ENCODE measurements at places on chromosomes 4 and X.
A peak's percentile ranks its signal among the peaks of the same experiment; 100 is the strongest.

DNA sequence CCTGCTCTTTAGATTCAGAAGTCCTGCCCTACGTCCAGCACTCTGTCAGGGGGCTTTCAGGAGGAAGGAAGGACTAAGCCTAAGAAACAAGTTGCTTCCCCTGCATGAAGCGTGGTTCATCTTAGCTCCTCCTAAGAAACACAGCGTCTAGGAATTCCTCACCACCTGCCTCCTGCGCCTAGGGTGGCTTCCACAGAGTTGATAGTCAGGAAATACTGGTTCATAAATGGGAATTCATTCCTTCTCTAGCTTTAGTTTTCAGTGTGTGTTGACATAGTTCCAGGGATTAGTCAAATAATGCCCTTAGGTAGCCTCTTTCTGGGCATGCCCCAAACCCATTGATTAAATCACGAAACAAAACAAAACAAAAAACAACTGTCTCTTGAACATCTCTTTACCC, 1.7 kb upstream of the MXRA5 start:
- H3K27me3 ChIP-seq: peaks cover 88% of the 10 kb centered on the region
- H3K36me3 ChIP-seq: peaks cover 5% of the 10 kb centered on the region
- peaks cover 4% of the 10 kb centered on the region for H3K4me1 ChIP-seq
- DNase-seq: no peak
- H3K27ac ChIP-seq: no peak overlapping the region

- no peak overlapping the region for H3K4me3 ChIP-seq
- DNase-seq: no peak
- no peaks in the 10 kb centered on the region for H3K36me3 ChIP-seq
Measured at GRCh38 chr4:29970626-29971025, 749.5 kb upstream of the PCDH7 start.

DNA sequence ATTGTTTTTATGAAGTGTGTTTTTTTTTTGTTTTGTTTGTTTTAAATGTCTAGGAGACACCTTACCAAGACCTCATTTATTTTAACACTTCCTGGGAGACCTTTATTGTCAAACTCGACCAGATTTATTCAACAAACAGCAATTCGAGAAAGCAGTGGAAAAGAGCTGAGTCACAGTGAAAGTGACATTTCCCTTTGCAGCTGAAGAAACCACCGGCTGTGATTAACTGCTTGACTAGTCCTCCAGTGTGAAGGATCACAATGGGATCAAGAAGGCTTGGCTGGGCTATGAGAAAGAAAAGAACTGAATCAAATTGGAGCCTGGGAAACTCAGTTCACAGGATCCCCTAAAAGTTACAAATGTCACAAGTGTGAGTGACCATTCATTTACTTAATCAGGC, 11.9 kb upstream of the ADH7 start:
- H3K27me3 ChIP-seq: no peaks in the 10 kb centered on the region
- peak overlapping the region; percentile 96 for H3K27ac ChIP-seq
- no peak for DNase-seq
- H3K4me3 ChIP-seq: peak overlapping the region; percentile 17
- peaks cover 16% of the 10 kb centered on the region for H3K36me3 ChIP-seq

GRCh38 chr4:7590189-7590588, 155.5 kb upstream of the PSAPL1 start:
- peaks cover 8% of the 10 kb centered on the region for H3K27me3 ChIP-seq
- H3K27ac ChIP-seq: no peak overlapping the region
- no peak for DNase-seq
- H3K36me3 ChIP-seq: no peaks in the 10 kb centered on the region

GRCh38 chr4:152735396-152735859, 44.1 kb downstream of the TIGD4 start:
- no peak overlapping the region for H3K4me3 ChIP-seq
- H3K27ac ChIP-seq: no peak overlapping the region
- H3K27me3 ChIP-seq: no peaks in the 10 kb centered on the region
- DNase-seq: no peak

- no peak overlapping the region for H3K4me3 ChIP-seq
- DNase-seq: no peak
- peaks cover 5% of the 10 kb centered on the region for H3K4me1 ChIP-seq
- no peaks in the 10 kb centered on the region for H3K27me3 ChIP-seq
Measured at GRCh38 chr4:25505637-25505991, 128.6 kb downstream of the ANAPC4 start.

DNA sequence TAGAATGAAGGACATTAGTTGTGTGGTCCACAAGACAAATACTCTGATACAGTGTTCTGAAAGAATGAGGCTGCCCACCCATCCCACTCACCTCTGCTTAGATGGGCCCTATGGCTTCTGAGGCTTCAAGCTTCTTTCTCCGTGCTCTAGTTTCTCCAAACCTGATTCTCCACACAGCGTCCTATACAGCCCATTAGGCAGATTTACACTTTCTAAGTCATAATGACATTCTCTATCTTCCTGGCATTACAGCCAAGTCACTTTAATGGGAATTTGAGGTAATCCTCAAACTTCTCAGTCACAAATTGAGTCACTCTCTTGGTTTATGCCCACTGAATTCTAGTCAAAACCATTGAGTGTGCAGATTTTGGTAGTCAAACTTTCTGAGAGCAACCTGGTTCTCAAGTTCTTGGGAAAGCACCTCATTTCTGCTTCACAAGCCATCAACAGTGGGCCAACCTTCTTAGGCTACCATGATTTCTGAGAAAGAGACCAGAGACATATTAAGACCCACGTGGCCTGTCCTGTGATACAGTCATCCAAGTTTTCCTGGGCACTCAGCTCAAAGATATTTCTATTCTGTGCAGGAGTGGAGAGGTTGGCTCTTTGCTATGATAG, 6.2 kb upstream of the SETD7 start:
- no peak overlapping the region for H3K27ac ChIP-seq
- DNase-seq: no peak
- H3K4me1 ChIP-seq: peaks cover 26% of the 10 kb centered on the region
- no peak overlapping the region for H3K4me3 ChIP-seq
- no peaks in the 10 kb centered on the region for H3K36me3 ChIP-seq

GRCh38 chr4:15084780-15085179, 82.5 kb downstream of the CPEB2 start:
- no peaks in the 10 kb centered on the region for H3K36me3 ChIP-seq
- no peak overlapping the region for H3K27ac ChIP-seq
- DNase-seq: no peak
- H3K27me3 ChIP-seq: no peaks in the 10 kb centered on the region

DNA sequence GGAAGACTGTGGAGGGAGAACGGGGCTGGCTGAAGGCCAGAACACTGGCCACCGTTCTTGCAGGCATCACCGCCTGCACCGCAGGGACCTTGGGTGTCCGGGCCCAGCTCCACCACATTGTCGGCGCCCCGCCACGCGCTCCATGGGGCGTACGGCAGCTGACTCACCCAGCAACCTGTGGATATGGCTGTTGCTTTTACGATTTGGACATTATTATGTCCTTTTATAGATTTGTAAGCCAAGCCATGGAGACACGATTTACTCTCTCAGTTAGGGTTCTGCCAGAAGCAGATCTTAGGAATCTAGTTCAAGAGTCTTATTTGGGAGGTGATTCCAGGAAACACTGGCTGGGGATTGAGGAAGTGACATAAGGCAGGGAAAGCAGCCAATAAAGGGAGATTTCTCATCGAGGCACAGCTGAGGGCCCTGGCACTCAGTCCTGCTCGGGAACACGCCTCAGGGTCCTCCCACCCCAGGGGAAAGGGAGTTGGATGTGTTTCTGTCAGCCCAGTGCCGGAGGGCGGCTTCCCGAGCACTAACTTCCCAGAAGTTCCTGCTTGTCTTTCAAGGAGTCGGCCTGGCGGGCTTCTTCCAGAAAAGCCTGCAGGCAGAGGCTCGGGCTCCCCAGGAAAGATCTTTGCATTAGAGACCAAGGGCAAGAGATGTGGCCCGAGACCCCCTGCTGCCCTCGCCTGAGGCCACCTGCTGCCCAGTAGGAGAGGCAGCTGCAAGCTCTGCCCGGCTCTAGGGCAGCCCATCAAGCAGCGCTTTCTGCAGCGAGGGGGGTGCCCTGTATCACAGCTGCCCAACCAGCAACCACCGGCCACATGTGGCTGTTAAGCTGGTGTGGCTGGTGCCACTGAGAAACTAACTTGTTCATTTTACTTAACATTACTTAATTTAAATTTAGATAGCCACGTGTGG, 52.9 kb downstream of the CRMP1 start:
- DNase-seq: no peak
- peaks cover 38% of the 10 kb centered on the region for H3K36me3 ChIP-seq
- no peak overlapping the region for H3K27ac ChIP-seq
- H3K4me1 ChIP-seq: peaks cover 7% of the 10 kb centered on the region
- H3K27me3 ChIP-seq: no peaks in the 10 kb centered on the region

DNA sequence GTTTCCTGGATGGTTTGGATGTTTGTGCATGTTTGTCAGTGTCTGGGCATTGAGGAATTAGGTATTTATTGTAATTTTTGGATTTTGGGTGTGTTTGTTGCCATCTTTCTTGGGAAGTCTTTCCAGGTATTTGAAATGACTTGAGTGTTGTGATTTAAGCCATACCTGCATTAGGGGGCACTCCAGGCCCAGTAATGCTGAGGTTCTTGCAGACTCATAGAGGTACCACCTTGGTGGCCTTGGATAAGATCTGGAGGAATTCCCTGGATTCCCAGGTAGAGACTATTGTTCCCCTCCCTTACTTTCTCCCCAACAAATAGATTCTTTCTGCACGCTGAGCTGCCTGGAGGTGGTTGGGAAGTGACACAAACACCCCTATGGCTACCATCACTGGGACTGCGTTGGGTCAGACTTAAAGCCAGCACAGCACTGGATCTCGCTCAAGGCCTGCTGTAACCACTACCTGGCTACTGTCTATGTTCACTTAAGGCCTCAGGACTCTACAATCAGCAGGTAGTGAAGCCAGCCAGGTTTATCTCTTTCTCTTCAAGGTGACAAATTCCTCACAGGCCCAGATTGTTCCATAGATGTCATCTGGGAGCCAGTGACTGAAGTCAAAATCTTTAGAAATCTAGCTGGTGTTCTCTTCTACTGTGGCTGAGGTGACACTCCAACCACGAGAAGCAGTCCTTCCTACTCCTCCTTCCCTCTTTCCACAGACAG, 643.6 kb downstream of the PDHA2 start:
- no peak for DNase-seq
- peaks cover 9% of the 10 kb centered on the region for H3K36me3 ChIP-seq
- no peak overlapping the region for H3K27ac ChIP-seq
- H3K4me1 ChIP-seq: no peaks in the 10 kb centered on the region
- H3K4me3 ChIP-seq: no peak overlapping the region

DNA sequence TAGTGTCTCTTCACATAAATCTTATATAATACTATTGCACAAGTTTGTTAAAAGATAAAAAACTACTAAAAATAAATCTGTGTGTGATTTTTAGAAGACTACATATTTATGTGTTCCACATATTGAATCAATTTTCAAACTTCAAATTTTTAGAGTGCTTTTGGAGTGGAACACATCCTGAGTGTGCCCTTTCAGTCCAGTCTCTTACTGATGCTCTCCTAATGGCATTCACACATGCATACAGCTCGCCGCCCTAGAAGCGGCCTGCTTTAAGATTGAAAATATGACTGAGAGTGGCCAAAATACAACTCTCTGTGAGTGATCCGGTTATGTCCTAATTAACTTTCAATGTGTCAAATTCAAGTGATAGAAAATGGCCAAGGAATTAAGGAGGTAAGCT, 628.8 kb downstream of the ANKRD50 start:
- H3K27me3 ChIP-seq: no peaks in the 10 kb centered on the region
- H3K4me1 ChIP-seq: no peaks in the 10 kb centered on the region
- no peak for DNase-seq

DNA sequence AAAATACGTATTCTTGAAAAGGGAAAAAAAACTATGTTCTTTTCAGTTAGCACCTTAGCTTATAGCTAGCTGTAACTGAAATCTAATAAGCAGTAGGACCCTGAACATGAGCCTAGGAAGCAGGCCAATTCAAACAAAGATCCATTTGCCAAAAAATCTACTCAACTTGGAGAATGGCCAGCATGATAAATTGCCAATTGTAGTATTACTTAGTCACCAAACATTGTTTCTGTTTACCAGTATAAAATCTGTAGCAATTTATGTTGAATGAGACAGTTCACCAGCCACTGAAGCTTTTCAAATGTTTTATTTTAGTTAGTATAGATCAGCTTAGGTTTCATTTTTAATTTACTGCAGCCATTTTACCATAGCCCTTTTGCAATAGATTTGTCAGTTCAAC, 323.6 kb upstream of the DIPK2B start:
- no peaks in the 10 kb centered on the region for H3K36me3 ChIP-seq
- H3K27me3 ChIP-seq: no peaks in the 10 kb centered on the region
- no peaks in the 10 kb centered on the region for H3K4me1 ChIP-seq
- H3K27ac ChIP-seq: no peak overlapping the region
- H3K4me3 ChIP-seq: no peak overlapping the region
- DNase-seq: no peak

- H3K4me1 ChIP-seq: peaks cover 59% of the 10 kb centered on the region
- DNase-seq: no peak
- no peak overlapping the region for H3K27ac ChIP-seq
- no peaks in the 10 kb centered on the region for H3K36me3 ChIP-seq
Measured at GRCh38 chr4:143381189-143382118, 44.8 kb downstream of the GAB1 start.

GRCh38 chr4:171534391-171534790, 278.8 kb upstream of the GALNTL6 start:
- no peaks in the 10 kb centered on the region for H3K4me1 ChIP-seq
- no peak overlapping the region for H3K27ac ChIP-seq
- no peaks in the 10 kb centered on the region for H3K27me3 ChIP-seq
- no peaks in the 10 kb centered on the region for H3K36me3 ChIP-seq

GRCh38 chr4:59222221-59222620, 1977.9 kb upstream of the ADGRL3 start:
- no peak for DNase-seq
- H3K36me3 ChIP-seq: no peaks in the 10 kb centered on the region
- no peaks in the 10 kb centered on the region for H3K4me1 ChIP-seq
